Pons (tissue), 1 donor: ENCODE measurements at places on chromosomes 2 and 18.

- DNase-seq: no peak
These were observed 37.8 kb downstream of the SH3RF3 start for GRCh38 chr2:109166811-109167210.

DNA sequence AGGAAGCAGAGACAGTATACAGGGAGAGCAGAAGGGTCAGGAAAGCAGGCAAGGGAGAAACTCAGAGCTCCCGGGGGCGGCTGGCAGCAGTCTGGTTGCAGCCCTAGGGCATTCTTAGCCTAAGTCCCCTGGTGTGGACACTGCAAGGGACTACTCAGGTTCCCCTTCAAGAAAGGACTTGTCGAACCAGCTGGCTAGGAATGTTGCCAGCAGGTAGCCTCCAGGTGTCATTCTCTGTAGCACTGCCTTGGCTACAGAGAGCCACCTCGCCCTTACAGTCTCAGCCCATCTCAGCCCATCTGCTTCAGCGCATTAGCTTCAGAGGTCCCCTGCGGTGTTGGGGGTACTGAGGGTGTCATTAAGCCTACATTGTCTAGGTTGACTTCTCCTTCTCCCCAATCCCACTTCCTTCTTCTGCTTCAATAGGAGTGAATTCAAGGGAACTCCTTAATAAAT, 11.3 kb upstream of the TMSB10 start:
- peak; percentile 26 for DNase-seq

GRCh38 chr2:125207431-125207830, 1182.3 kb downstream of the CNTNAP5 start:
- no peak for DNase-seq

DNA sequence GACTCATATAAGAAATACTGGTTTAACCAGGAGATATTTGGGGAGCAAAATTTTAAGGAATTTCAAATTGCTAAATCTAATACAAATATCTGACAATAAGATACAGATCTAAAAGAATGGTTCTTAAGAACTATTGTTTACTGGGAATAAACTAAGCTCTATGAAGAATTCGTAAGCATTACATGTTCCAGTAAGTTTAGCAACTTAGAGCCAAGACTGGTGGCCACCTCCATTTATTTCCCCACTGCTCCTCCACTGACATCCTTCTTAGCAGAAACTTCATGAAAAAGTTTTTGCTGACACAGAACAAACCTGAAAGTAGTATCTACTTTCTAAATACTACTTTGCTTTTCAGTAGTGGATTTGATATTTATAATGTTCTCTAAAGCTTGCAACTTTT, 83.0 kb downstream of the ACSL3 start:
- DNase-seq: no peak

GRCh38 chr2:228545041-228545747, 363.7 kb upstream of the SPHKAP start:
- no peak for DNase-seq

DNA sequence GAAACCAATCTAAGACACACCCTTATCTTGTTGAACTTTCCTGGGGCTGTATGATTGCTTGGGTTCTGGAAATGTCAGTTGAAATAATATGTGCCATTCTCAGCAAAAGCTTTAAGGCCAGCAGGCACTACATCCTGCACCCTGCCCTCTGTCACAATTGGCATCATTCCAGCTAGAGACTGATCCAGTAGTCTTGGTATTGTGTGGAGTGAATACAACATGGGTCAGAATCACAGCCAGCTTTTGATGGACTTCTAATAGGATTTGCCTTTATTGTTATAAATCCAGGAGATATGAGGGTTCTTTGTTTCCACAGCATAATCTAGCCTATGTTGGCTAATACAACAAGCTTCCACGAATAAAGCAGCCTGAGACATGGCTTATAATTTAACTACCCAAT, 617.0 kb upstream of the CDH2 start:
- DNase-seq: peak; percentile 21

GRCh38 chr2:121085801-121086200, 199.2 kb downstream of the TFCP2L1 start:
- DNase-seq: no peak
